ENCODE measurements at places on chromosomes 2 and 18. TPM values are rescaled to one million over a fixed set of nuclear protein-coding genes. Genes with fewer than 3 reads are reported as not detected.

DNA sequence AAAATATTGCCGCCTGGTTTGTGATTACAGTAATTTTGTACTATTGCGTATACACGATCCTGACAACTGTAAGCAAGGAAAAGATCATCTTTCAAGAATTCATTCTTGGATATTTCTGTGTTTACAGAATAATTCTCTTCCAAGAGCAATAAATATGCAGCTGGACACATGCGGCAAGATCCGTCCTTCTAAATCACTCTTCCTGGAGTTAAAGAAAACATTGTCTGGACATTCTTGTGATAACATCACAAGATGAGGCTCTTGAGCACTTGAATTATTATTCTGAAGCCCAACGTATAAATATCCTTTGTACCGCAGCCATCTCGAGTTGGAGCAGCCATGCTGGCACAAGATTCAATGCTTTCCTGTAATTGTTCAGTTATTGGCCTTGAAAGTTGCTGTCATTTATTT is 9.9 kb downstream of the FHL2 start:
- H3K36me3 ChIP-seq = no peaks in the 10 kb centered on the region
- H3K27me3 ChIP-seq = no peaks in the 10 kb centered on the region
- H3K27ac ChIP-seq = no peak overlapping the region
- no peak for DNase-seq

DNA sequence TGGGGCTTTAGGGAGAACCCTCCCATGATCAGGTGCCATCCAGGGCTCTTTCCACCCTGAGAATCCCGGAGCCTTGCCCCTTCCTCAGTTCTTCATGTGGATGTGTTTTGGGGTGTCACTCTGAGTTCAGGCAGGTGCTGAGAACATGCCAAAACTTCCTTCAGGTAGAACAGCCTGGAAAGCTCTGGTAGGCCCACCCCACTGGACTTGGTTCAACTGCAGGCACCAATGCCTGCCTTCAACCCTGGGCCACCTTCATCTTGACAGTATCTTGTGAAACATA is 85.8 kb downstream of the EPAS1 start:
- H3K4me3 ChIP-seq = no peak overlapping the region
- no peak overlapping the region for H3K27ac ChIP-seq
- H3K27me3 ChIP-seq = no peaks in the 10 kb centered on the region
- H3K36me3 ChIP-seq = peaks cover 19% of the 10 kb centered on the region
- DNase-seq = no peak

DNA sequence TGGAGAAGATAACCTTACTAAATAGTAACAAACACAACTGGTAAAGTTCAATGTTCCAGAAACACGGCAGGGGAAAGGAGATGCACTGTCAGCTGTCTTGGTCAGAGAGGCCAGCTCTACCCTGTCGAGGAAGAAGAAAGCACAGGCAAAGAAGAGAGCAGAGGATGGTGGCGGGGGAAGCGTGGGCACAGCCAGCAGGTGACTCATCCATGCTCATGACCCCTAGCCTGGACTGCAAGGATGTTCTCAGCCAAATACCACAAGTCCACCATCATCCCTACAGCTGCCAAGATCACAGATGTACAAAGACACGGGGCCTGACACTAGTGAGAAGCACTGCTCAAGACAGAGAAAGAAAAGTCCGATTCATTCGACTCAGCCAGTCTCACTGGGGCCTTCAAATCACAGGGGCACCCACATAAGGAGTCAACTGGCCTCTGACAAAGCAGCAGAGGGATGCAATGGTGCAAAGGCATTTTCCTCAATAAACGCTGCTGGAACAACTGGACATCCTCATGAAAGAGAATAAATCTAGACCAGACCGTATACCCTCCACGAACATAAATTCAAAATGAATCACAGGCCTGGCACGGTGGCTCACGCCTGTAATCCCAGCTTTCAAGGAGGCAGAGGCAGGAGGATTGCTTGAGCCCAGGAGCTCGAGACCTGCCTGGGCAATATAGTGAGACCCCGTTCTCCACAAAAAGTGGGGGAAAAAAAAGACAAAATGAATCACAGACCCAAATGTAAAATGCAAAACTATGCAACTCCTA is 5.6 kb downstream of the DTYMK start:
- H3K4me3 ChIP-seq = no peak overlapping the region
- no peaks in the 10 kb centered on the region for H3K27me3 ChIP-seq
- no peak for DNase-seq
- peaks cover 23% of the 10 kb centered on the region for H3K4me1 ChIP-seq
- no peak overlapping the region for H3K27ac ChIP-seq

REG3A gene
- not detected for total RNA-seq

- no peak overlapping the region for H3K27ac ChIP-seq
Observed at GRCh38 chr18:12422936-12423335, 15.2 kb downstream of the PRELID3A start.

OSBPL6 gene
- total RNA-seq = 0.88 TPM

NT5DC4 gene
- not detected for total RNA-seq

DNA sequence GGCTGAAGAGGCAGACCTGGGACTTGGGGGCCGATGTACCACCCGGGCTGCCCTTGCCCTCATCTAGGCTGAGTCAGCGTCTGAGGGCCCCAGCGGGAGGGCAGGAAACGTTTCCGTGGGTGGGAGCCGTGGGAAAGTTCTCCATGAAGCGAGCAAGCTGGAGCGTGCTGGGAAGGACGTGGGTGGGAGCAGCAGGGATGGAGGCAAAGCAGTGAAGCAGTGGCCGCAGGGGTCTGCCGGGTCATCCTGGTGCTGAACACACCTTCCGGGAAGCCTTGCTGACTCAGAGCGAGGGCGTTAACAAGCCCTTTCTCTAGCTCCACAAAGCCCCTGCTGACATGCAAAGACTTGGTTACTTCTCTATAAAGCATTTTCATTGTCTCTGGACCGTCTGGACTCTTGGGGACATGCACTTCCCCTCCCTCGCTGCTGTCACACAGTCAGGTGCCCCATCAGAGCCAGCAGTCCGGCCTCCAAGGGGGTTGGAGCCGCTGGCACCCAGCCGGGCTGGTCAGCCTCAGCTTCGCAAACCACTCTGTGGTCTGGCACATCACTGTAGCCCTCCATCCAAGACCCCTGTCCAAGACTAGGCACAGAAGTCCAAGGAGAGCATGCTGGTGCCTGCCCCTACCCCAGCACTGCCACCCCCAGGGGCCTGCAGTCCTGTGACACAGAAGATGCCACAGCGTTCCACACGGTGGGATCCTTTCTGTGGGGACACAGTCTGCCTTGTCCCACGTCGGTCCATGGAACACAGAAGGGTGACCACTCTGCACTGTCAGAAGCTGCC is 115.1 kb upstream of the GPC1 start:
- no peak for DNase-seq
- no peak overlapping the region for H3K4me3 ChIP-seq
- H3K4me1 ChIP-seq = no peaks in the 10 kb centered on the region
- no peaks in the 10 kb centered on the region for H3K36me3 ChIP-seq
- H3K27ac ChIP-seq = no peak overlapping the region

DNA sequence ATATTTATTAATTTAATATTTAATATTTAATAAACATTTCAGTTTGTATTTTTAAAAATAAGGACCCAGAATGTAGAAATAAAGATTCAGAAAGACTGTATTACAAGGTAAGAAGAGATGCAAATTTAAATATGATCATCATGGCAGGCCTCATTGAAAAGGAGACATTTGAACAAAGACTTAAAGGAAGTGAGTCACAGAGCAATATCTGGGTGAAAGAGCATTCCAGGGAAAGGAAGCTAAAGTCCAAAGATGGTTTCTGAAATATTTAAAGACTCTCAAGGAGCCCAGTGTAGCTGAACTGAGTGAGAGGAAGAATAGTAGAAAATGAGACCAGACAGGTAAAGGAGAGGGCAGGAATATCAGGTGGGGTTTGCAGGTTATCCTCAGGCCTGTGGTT is 5.9 kb downstream of the SCYGR4 start:
- no peak for DNase-seq
- no peak overlapping the region for H3K27ac ChIP-seq
- peaks cover 4% of the 10 kb centered on the region for H3K4me1 ChIP-seq

GRCh38 chr2:126891681-126892500 is 6.8 kb upstream of the TEX51 start:
- H3K27me3 ChIP-seq = peaks cover 1% of the 10 kb centered on the region
- no peaks in the 10 kb centered on the region for H3K36me3 ChIP-seq
- no peak overlapping the region for H3K4me3 ChIP-seq
- no peaks in the 10 kb centered on the region for H3K4me1 ChIP-seq

DNA sequence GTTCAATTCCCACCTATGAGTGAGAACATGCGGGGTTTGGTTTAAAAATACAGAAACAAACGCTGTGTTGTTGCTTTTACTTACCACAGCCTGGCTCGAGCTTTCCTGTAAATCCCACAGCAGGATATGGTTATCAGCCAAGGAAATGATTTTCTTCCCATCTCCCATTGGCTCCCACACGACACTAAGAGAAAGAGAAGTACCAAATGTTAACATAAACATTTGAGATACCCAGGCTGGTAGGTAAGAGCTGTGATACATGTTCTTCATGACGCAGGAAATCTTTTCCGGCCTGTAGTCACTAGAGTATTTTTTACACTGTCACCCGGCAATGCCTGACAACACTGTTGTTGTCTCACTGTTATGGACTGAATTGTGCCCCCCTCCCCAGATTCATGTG is 163.6 kb downstream of the EIPR1 start:
- H3K27me3 ChIP-seq = no peaks in the 10 kb centered on the region
- no peak overlapping the region for H3K27ac ChIP-seq
- H3K36me3 ChIP-seq = peaks cover 19% of the 10 kb centered on the region
- no peak overlapping the region for H3K4me3 ChIP-seq

DNA sequence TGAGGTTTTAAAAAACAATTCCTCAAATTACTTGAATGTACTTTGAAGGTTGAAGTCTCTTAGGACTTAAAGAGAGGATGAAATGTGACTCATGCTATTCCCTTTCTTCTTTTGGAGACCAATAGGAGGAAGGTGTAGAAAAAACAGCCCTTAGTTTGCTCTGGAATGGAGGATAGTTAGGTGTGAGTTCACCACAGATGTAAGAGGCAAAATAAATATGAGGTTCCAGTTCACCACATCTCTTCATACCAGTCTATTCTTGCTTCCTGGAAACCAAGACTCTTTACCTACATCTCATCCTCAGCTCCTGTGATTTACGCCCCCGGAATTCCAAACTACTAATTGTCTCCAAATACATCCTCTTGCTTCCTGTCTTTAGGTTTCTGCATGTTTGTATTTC is 77.5 kb upstream of the TTC21B start:
- H3K4me1 ChIP-seq = no peaks in the 10 kb centered on the region
- no peaks in the 10 kb centered on the region for H3K36me3 ChIP-seq
- no peak overlapping the region for H3K4me3 ChIP-seq
- no peaks in the 10 kb centered on the region for H3K27me3 ChIP-seq
- no peak for DNase-seq

DNA sequence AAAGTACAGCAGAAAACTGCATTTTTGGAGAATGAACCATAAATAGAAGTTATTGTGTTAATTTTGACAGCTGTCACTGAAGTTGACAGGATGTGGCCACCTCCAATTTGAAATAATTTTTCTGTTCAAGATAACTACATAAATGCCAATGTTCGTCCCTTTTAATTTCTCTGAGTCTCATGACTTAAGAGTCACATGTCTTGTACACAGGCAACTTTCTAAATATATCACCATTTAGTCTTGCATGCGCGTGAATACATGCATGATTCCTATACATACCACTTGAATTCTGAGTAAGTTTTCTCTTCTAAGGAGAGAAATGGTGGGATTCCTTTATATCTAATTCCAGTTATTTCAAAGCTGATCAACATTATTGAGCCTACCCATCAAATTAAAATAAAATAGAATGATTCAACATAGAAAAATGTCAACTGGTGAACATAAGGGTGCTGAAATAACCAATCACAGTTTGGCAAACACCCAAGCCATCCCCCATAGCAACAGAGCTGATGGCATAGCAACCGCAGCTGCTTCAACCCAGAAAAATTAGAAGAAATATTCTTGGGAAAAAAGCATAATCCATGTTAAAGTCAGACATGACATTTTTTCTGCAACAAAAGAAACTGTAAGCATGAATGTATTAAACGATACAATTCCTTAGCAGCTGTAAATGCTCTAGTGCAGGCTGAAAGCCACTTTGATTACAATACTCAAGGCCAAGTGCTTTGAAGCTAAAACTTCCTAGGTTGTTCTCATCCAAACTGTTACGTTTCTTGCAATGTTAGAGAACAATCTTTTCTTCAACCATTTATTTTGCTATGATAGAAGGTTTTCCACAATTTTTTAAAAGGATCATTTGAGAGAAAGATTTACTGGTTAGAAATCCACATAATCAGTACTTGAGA is 282.7 kb downstream of the DLGAP1 start:
- H3K4me1 ChIP-seq = no peaks in the 10 kb centered on the region
- no peaks in the 10 kb centered on the region for H3K36me3 ChIP-seq
- no peak overlapping the region for H3K4me3 ChIP-seq

- no peak overlapping the region for H3K4me3 ChIP-seq
- peaks cover 9% of the 10 kb centered on the region for H3K4me1 ChIP-seq
- DNase-seq = no peak
- no peak overlapping the region for H3K27ac ChIP-seq
Observed at GRCh38 chr2:37676274-37676673, 4.8 kb upstream of the CDC42EP3 start.

DNAH7 gene
- not detected for total RNA-seq

- H3K27ac ChIP-seq = no peak overlapping the region
- H3K27me3 ChIP-seq = no peaks in the 10 kb centered on the region
- no peak overlapping the region for H3K4me3 ChIP-seq
- DNase-seq = no peak
- no peaks in the 10 kb centered on the region for H3K36me3 ChIP-seq
- H3K4me1 ChIP-seq = no peaks in the 10 kb centered on the region
Observed at GRCh38 chr18:33761363-33761762, 183.3 kb downstream of the ASXL3 start.

DNA sequence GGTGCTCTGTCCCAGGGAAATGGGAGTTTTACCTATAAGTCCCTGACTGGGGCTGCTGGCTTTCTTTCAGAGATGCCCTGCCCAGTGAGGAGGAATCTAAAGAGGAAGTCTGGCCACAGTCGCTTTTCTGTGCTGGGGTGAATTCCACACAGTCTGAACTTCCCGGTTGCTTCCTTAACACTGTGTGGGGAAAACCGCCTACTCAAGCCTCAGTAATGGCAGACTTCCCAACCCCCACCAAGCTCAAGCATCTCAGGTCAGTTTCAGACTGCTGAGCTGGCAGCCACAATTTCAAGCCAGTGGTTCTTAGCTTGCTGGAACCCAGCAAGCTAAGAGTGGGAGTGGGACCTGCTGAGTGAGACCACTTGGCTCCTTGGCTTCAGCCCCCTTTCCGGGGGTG is 54.9 kb downstream of the NUP35 start:
- H3K27me3 ChIP-seq = no peaks in the 10 kb centered on the region
- peaks cover 70% of the 10 kb centered on the region for H3K36me3 ChIP-seq
- no peak overlapping the region for H3K4me3 ChIP-seq
- DNase-seq = no peak
- H3K27ac ChIP-seq = no peak overlapping the region

DNA sequence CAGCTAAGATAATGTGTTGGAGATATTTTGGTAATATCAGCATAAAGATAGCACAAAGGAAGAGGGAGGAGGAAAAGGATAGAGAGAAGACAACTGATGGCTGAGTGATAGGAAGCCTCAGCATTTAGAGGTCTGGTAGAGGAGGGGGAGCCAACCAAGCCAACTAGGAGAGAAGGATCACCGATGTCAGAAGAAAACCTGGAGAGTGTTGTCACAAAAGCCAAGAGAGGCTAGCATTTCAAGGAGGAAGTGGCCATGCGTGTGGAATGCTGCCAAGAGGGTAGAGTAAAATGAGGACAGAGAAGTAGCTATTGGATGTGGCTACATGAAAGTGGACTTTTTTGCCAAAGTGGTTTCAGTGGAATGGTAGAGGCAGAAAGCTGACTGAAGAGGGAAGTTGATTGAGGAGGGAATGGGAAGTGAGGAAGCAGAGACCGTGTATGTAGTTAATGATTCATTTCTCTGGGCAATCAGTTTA is 34.3 kb downstream of the LCLAT1 start:
- H3K4me1 ChIP-seq = no peaks in the 10 kb centered on the region
- no peak for DNase-seq
- H3K4me3 ChIP-seq = no peak overlapping the region
- no peaks in the 10 kb centered on the region for H3K27me3 ChIP-seq
